Muscle of arm (tissue), 14 donors: ENCODE measurements at places on chromosomes 5 and 9. TPM values are rescaled to one million over a fixed set of nuclear protein-coding genes. Genes with fewer than 3 reads are reported as not detected.

The HAPLN1 gene
- polyA plus RNA-seq, result 0.24 TPM

DNA sequence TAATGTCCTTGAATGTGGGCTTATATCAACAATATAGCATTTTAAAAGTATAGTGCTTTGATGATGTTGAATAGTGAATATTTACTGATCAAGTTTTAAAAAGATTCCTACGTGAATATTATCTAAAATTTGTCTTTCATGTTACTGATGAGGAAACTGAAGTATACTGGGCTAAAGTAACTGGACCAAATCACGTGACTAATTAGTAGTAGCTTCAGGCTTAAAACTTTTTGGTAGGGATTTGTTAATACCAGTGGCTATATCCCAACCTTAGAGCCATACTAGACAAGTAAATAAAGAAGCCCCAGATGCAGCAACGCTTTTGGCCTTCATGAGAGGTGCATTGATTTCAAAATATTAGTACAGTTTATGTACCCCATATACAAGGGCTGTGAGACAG, 152.1 kb upstream of the EDIL3 start:
- DNase-seq, result no peak

The IGIP gene
- 6.5 TPM for polyA plus RNA-seq

The FIBCD1 gene
- not detected for polyA plus RNA-seq

The BHMT gene
- polyA plus RNA-seq, result 0.54 TPM

GRCh38 chr5:11905206-11905605, 960 bp upstream of the CTNND2 start:
- DNase-seq, result no peak

DNA sequence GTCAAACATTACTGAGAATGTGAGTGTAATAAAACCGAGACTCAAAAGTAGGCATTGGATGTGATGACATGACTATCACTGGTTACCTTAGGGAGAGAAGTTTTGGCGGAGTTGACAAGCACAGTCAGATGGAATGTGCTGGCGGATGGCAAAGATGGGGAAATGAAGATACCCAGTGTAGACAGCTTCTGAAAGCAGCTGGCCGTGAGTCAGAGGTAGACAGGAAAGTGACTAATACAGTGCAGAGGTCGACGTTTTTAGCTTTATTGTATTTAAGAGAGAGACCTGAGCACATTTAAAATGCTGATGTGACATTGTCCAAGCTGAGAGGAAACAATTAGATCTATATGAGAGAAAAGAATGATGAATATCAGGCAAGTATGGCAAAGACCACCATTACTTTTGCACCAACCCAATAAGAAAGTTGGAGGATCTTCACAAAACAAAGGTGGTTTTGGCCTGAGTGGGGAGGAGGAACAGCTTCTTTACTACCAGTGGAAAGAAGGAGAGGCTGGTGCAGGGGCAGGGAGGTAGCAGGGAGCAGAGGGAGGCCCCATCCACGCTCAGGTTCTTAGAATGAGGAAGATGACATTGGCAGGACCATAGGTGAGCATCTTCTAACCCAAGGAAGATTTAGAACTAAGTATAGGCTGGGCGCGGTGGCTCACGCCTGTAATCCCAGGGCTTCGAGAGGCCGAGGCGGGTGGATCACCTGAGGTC, 36.7 kb upstream of the KCNIP1 start:
- no peak for DNase-seq

The PRR16 gene
- 13.7 TPM for polyA plus RNA-seq

- no peak for DNase-seq
Observed at GRCh38 chr9:75358846-75359245, 270.5 kb downstream of the OSTF1 start.

The ZCCHC10 gene
- 27.1 TPM for polyA plus RNA-seq

- no peak for DNase-seq
Observed at GRCh38 chr5:470961-471749, 28.2 kb downstream of the EXOC3 start.

The CCDC183 gene
- 2.8 TPM for polyA plus RNA-seq

DNA sequence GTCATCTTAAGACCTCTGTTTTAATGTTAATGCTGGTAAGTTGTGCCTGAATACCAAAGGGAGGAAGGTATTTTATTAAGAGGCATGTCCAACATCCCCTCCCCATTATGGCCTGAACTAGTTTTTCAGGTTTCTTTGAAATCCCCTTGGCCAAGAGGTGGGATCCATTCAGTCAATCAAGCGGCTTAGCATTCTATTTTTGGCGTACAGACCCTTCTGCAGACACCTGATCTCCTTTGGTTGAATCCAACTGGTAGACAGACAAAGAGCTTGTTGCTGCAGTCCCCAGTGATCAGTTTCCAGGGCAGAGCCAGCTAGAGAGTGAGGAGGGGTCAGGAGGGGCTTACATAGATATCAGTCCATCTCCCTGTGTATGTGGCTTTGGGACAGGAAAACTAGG, 7.9 kb upstream of the KCNMB1 start:
- no peak for DNase-seq

DNA sequence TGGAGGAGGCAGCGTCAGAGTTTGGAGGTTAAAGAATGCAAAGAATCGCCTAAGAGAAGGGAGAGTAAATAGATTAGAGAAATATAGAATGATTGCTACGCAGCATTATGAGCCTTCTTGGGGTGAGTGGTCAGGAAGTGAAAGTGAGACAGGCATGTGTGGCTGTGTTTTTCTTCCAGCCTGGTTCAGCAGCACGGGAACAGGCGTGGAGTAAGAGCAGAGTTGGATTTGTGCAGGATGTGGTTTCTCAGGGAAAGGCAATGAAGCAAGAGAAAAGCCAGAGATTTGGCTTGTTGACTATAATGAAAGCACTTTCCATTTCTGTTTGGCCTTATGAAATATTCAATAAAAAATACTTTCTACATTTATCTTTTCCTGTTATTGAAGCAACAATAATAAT, 34.3 kb upstream of the FRMD3 start:
- no peak for DNase-seq

The CDX1 gene
- polyA plus RNA-seq, result not detected

- DNase-seq, result no peak
Observed at GRCh38 chr9:115034801-115035200, 83.2 kb downstream of the TNC start.

DNA sequence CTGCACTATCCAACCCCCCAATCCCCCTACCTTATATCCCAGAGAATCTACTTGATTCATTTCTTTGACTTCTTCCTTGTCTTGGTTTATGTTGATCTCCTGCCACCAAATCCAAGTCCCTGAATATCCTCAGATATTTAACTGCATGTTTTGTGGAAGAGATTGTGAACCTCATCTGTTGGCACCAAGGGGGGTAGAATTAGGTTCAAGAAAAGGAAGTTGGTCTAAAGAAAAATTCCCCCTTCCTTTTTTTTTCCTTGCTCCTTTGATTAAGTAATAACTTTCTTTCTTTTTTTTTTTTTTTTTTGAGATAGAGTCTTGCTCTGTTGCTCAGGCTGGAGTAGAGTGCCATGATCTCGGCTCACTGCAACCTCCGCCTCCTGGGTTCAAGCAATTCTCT, 526 bp upstream of the CD14 start:
- no peak for DNase-seq

The TRIM7 gene
- not detected for polyA plus RNA-seq

DNA sequence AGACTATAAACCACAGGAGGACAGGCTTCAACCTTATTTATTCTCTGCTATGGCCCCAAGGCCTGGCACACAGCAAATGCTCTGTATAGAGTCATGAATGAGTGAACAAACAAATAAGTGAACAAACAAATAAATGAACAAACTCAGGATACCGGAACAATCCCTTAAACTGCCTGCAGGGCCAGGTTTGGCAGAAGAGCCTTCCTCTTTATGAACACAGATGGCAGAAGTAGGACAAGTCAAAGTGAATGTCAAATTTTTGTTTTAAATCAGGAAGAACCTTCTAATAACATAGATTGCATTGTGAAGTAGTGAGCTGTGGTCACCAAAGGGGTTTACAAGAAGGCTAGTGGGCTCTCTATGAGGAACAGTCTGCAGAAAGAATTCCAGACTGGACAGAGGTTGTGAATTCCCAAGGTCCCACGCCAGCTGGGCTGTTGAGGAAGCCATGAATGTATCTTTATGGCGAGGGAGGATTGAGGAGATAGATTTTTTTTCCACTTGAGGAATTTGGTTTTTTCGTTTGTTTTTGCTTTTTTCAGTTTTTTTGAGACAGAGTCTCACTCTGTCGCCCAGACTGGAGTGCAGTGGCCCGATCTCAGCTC, 30.3 kb upstream of the STING1 start:
- DNase-seq, result no peak

DNA sequence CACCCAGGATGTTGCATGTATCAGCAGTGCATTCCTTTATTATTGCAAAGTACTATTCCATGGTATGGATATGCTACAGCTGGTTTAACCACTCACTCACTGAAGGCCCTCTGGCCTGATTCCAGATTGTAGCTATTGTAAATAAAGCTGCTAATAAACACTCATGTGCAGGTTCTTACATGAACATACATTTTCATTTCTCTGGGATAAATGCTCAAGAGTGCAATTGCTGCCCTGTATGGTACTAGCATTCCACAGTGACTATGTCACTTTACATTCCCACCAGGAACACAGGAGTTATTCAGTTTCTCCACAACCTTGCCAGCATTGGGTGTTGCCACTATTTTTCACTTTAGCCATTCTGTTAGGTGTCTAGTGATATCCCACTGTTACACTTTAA, 267.6 kb downstream of the SPOCK1 start:
- DNase-seq, result no peak

DNA sequence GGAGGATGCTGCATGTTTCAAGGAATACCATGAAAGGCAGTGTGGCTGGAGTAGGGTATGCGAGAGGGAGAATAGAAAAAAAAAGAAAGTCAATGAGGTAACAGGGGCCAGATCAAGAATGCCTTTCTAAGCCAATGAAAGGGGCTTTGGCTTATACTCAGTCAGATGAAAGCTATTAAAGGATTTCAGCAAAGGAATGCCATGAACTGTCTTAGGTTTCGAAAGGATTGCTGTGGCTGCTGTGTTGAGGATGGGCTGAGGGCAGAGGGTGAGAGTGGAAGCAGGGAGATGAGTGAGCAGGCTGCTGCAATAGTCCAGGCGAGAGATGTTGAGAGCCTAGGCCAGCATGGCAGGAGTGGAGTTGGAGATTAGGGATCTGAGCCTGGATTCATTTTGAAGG, 135.4 kb upstream of the CKMT2 start:
- no peak for DNase-seq

The SHB gene
- 4.3 TPM for polyA plus RNA-seq

GRCh38 chr5:170097934-170098333, 7.8 kb upstream of the FOXI1 start:
- no peak for DNase-seq

The MTMR12 gene
- 12.1 TPM for polyA plus RNA-seq

DNA sequence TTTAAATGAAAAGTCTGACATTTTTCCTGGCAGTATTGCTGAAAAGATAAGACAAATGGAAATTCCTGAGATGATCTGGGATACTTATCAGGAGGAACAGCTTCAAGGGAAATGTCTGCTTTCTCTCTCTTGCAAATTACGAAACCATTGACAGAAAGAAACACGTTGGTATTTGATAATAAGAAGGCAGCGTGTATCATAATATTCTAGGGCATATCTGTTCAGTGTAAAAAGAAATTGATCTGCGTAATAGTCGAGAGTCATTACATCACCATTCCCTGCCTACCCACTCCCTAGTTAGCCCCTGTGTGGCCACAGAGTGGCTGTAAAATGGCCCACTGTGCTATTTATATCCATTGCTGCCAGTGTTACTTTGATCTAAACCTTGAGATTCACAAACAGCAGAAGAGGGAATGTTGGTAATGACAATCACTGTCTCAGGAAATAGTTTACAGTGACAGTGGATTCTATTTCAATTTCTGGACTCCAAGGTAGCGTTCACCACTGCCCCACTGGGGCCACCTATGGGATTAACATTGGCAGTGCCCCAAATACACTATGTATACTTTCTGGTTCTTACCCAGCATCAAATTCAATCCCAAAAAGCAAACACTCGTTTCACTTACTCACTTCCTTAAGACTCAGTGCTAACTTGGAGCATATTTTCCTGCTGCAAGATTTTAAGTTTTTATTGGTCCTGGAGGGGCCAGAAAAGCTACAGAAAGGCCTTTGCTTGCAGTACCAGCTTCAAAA, 133.4 kb upstream of the GAS1 start:
- DNase-seq, result no peak

GRCh38 chr9:76610011-76610352, 151.0 kb downstream of the GCNT1 start:
- peak; percentile 71 for DNase-seq

DNA sequence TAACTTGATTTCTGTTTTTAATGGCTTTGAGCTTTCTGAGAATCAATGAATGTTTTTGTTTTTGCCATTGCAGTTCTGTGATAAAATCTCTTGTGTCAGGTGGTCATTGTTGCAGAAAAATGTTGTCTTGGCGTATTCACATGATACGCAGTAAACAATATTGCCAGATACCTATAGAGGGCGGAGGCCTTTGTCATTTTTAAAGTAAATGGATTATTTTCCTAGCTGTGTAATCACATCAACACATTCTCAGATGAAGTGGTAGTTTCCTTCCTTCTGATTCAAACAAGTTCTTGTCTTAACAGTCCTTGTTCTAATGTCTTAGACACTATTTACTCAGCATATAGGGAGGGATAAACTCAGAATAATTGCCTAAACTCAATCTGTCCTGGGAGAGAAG, 109.9 kb upstream of the DAB2 start:
- no peak for DNase-seq

The PCDHA1 gene
- not detected for polyA plus RNA-seq

GRCh38 chr5:33688066-33688465, 203.7 kb downstream of the ADAMTS12 start:
- DNase-seq, result peak; percentile 85

DNA sequence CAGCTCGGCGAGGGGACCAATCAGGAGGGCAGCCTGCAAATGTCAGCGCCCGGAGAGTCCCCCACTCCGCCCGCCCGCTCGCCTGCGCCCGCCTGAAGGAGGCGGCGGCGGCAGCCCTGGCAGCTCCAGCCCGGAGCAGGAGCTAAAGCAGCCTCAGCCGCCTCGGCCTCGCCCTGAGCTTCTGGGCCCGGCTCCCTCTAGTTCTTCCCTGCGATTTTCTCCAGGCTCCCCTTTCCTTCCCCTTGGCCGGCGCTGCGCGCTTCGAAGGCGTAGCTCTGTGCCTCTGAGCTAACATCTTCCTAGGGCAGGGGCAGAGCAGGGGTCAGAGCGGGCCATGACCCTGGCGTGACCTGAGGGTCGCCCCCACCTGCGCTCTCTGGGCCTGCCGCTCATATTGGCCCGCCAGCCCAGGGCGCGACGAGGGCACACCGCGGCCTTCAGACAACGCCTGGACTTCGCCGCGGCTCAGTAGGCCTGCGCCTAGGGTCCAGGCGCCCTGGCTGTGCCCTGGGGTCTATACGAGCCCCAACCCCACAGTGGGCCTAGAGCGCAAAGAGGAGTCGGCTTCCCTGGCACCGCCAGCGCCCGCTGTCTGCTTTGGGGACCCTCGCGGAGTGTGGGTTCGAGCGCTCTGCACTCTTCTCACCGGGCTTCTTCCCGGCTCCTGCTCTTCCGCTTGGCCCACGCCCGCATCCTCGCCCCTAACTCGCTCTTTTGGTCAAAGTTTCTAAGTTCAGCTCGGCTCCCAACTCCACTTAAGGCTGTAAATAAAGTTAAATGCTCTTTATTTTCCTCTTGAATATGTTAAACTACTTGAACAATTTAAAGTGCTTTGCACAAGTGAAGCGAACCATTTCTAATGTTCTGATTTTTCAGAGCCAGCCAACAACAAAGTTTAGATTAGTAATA, 504 bp upstream of the OTP start:
- DNase-seq, result no peak

- peak; percentile 15 for DNase-seq
Observed at GRCh38 chr5:173591056-173591514, 25.4 kb downstream of the BOD1 start.

The FRMPD1 gene
- polyA plus RNA-seq, result 16.4 TPM

- DNase-seq, result no peak
Observed at GRCh38 chr5:156378159-156378558, 51.2 kb downstream of the SGCD start.

- no peak for DNase-seq
Observed at GRCh38 chr9:78892182-78892581, 595.3 kb downstream of the PSAT1 start.

The NOTCH1 gene
- 21.0 TPM for polyA plus RNA-seq
